CD4-positive, alpha-beta T cell treated with Interleukin-17A for 4 hours (primary cell): ENCODE measurements at places on chromosomes 4 and X.

DNA sequence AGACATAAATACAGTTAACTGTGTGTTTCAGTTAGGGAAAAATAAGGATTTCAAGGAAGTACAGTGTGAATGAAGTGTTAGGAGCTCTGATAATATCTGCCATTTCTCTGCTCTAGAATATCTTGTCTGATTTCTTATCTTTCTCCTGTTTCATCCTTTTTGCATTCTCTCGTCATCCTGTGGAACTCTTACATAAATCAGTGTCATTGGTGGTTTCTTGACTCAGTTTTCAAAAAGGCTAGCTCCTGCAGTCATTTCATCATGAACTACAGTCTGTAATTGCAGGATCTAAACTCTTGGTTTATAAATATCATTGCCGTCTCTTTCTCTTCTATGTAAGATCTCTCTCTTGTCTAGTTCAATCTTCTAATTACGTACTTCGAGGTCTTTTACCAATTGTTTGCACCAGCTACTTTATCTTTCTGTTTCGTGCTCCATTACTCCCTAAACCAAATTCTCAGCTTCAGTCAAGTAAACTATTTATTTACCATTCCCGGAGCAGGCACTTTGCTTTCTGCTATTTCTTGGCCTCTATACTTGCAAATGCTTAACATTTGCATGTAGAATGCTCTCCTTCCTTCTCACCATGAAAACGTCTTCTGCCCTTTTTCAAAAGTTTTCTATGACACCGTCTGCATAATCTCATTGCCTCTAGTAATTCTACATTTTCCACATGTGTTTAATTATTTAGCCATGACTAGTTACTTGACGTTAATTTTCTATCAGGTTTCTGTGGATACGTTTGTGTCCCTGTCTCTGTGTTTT lies 294.0 kb downstream of the TENM3 start:
- DNase-seq = no peak

GRCh38 chr4:25310066-25310802 lies 2.3 kb upstream of the ZCCHC4 start:
- DNase-seq = no peak

DNA sequence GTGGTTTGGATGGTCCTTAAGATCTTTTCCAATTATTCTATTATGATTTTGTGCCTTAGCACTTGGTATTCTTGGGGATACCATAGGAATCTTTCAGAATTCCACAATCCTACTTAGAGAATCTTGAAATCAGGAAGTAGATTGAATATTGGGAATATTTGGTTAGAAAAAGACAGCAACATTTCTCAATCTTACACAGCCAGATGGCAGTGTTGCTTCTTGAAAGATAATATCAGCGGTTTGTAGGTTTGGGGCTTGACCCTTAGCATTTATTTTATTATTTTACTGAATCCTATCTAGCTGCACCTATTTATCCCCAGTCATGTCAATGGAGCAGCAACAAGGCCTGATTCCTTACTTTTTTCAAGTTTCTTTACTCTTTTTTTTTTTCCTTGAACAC lies 28.6 kb downstream of the MAGEB1 start:
- DNase-seq = no peak

DNA sequence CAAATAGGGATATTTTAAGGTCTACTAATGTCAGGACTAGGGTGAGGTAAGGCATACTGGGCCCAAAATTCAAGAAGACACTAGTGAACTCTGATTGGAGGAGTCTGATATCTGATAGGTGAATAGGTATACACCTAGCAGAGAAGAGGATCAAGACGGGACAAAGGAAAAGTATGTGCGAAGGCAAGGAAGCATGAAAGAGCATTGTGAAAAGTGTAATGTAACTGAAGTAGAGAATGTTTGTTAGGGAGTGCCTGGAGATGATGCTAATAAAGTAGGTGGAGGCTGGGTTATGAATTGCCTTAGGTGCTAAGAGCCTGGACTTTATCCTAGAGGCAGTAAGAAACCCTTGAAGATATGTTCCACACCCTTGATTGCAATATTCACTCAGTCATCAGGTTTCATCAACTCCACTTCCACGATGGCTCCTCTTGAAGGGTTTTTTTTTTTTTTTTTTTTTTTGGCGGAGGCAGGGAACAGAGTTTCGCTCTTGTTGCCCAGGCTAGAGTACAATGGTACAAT lies 49.9 kb upstream of the XIAP start:
- DNase-seq = no peak

DNA sequence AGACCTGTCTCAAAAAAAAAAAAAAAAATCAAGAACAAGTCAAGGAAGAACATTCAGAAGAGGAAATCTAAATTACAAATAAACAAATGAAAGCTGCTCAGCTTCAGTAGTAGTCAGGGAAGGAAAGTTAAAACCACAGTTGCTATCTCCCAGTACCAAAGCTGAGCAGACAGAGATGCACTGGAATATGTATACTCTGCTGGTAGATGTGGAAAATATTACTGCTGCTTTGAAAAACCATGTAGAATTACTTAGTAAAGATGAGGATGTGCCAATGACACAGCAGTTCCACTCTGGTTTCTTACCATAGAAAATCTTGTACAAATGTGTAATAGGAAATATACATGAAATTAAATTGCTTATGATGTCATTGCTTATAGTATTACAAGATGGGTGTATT lies 25.1 kb upstream of the PRKX start:
- no peak for DNase-seq

- no peak for DNase-seq
These were observed 56.5 kb downstream of the BMPR1B start for GRCh38 chr4:94814237-94814636.

- no peak for DNase-seq
These were observed 58.4 kb upstream of the CCDC149 start for GRCh38 chr4:24971192-24971591.

DNA sequence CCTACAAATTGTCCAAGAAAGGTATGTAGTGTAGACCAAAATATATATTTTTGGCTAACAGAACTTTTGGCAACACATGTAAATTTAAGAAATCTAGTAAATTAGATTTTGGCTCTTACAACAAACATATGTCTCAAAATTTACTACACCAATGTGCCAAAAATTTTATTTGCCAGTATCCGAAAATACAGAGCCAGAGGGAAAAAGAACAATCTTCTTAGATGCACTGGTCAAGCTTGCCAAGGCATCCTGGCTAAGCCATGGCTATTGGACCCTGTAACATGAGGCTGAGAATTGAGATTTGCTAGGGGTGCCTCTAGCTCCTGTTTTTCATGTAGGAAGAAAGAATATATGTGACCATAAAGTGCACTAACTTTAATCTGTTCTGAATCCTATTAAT lies 91.8 kb downstream of the GABRG1 start:
- no peak for DNase-seq

GRCh38 chr4:70505151-70505748 lies 13.1 kb upstream of the AMTN start:
- DNase-seq = peak; percentile 52

DNA sequence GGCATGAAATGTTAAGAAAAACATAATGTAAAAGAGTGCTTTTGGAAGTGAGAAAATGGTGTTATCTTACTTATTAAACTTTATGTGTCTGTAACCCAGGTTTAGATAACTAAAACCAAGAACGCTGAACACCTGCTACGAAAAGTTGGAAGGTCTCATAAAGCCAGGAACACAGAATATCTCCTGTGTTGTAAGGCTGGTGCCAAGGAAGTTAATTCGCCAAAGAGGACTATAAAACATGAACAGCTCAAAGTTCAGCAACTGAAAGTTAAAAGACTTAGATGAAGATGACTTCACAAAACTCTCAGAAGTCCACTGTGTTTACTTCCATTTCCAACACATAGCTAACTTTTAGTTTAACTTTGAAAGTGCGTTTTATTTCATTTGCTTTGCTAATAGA lies 54.3 kb downstream of the GPRIN3 start:
- no peak for DNase-seq

DNA sequence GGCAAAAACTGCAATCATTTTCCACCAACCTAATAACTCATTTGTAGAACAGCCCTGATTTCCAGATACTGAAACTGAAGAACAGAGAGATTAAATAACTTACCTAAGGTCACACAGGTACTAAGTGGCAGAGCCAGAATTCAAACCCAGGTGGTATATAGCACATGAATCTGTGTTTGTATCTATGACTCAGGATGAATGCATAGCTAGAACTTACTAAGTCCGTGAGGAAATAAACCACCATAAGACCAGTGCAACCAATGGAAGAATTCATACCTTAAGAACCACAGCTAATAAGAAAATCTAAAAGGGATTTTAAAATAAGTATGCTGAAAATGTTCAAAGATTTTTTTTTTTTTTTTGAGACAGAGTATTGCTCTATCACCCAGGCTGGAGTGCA lies 1.5 kb upstream of the PLAC1 start:
- no peak for DNase-seq
